ENCODE measurements at places on chromosomes 6 and 20.

DNA sequence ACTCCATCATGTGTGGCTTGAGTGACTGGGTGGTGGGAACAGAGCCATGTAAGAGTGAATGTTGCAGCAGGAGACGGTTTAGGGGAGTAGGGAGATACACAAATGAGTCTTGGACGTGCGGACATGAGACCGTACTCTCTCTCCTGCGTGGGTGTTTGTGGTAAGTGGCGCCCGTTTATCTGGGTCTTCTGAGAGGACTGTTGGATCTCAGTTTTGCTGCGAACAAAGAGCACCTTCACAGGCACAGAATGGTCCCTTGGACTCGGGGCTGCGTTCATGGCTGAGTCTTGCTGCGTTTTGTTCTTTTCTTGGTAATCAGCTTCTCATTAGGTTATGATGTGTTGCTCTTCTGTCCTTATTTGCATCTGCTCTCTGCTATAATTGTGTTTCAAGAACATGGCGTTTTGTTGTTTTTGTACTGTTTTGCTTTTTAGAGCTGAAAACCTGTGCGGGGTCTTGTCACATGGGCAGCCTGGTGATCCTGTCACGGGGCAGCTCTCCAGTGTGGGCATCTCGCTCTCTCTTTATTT is 28.5 kb downstream of the STK35 start:
- DNase-seq, result no peak

DNA sequence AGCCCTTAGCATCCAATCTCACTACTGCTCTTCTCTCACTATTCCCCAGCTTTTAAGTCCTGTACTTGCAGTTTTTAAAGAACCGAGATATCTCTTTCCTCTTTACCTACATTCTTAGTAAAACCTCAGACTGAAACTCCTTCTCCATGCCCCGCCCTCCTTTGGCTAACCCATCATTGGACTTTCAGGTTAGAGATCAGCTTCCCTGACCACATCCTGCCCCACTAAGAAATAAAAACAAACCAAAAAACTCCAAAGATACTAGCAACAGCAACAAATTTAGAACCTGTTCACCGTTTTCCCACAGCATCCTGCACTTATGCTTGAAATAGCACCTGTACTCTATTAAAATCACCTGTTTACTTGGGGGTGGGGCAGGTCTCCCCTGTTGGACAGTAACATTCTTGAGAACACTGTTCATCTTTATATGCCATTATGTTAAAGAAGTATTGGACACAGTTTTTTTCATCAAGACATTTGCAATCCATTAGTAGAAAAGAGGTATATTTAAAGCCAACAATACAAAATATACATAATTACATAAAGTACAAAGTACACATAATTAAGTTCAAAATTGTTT is 16.3 kb upstream of the SMAP1 start:
- no peak for DNase-seq

- no peak for DNase-seq
These were observed 216.2 kb upstream of the ZNF217 start for GRCh38 chr20:53809728-53810365.

DNA sequence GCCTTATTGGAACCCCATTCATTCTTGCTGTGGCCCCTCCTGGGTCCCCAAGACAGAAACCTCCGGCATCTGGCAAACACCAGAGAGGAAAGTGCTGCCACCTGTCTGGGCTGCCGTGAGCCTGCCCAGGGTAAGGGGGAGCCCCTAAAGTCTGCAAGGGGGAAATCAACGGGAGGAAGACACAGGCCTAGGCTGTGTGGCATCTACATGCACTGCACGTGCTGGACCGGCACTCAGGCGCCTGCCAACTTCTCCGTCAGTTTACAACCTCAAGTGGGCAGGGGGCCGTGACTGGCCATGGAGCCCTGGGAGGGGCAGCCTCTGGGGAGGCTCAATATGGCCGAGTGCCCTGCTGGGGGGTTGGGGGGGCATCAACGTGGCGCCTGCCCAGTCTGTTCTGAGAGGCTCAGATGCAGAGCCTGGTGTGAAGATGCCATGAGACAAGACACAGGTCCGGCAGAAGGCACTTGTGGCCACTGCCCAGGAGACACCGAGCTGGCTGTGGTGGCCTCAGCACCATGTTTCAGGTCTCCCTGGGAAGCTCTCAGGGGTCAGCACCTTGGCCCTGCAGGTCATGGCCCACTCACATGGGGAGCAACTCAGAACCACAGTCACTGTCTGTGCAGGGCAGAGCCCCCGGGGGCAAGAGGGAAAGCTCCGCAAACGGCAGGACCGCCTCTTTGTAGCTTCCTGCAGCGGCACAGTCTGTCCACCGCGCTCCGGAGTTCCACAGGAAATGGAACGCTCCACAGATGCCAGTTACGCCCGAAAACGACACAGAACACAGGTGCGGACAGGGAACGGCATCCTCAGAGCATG is 8.4 kb downstream of the UCKL1 start:
- no peak for DNase-seq

- DNase-seq, result no peak
These were observed 109.1 kb downstream of the C6orf58 start for GRCh38 chr6:127686084-127686483.

GRCh38 chr6:129667621-129668020 is 42.4 kb downstream of the ARHGAP18 start:
- no peak for DNase-seq

GRCh38 chr20:1376408-1377270 is 16.2 kb downstream of the FKBP1A start:
- no peak for DNase-seq

GRCh38 chr6:113450061-113450465 is 407.1 kb upstream of the MARCKS start:
- no peak for DNase-seq

DNA sequence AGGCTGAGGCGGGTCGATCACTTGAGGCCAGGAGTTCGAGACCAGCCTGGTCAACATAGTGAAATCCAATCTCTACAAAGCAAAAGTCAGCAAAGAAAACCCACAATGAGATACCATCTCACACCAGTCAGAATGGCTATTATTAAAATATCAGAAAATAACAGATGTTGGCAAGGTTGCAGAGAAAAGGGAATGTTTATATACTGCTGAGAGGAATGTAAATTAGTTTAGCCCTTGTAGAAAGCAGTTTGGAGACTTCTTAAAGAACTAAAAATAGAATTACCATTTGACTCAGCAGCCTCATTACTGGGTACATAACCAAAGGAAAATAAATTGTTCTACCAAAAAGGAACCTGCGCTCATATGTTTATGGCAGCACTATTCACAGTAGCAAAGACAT is 16.7 kb upstream of the GCM1 start:
- no peak for DNase-seq
